ENCODE measurements at places on chromosomes 3 and 15.

GRCh38 chr3:16173283-16174025 lies 1.0 kb upstream of the GALNT15 start:
- DNase-seq = no peak

- DNase-seq = no peak
Observed at GRCh38 chr3:155326244-155326643, 32.8 kb upstream of the STRIT1 start.

DNA sequence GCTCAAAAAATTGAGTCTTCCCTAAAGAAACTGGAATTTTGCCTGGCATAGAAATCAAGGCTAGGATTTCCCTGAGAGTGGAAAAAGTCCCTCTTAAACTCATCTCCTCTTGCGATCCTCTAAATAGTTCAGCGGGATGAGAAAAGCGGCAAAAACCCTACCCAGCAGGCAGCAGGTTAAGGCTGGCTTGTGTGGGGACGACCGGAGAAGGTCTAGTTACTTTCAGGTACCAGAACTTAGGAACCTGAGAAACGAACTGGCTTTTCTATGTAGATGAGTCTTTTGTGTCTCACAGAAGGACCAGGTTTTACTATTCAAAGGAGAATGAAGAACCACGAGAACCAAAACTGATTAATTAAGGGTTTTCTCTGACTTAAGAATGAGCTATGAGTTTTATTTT lies 523.7 kb upstream of the TGFBR2 start:
- DNase-seq = no peak

DNA sequence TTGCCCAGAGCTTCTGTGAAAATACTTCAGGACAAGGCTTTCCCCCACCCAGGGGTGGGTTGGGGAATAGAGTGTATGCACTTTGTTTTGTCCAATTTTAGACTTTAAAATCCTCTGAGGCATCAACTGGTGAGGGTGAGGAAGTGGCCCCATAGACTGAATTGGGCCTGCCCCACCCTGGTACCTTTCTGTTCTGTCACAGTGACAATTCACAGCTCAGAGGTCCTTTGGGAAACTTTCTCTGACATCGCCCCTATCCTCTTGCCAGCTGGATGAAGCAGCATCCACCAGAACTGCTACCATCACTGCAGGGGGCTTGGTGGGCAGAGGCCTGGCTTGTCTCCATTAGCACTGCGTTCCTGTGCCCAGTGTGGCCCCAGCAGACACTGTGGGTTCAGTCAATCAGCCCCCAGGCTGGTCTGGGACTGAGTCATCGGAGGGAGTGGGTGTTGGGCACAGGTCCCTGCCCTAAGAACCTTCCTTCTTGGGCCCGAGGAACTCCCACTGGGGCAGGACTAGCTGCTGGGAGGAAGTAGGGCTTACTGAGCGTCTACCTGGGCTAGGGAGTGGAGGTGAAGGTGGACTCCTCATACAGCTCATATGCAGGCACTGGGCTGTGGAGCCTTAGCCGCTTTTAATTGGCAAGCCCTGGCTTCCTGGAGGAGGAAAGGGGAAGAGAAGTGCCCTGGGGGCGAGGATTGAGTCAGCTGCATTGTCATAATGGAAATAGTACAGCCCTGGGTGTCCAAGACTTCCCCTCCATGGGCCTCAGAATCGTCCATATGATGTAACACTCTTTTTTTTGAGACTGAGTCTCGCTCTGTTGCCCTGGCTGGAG lies 1.5 kb upstream of the PPM1M start:
- no peak for DNase-seq

DNA sequence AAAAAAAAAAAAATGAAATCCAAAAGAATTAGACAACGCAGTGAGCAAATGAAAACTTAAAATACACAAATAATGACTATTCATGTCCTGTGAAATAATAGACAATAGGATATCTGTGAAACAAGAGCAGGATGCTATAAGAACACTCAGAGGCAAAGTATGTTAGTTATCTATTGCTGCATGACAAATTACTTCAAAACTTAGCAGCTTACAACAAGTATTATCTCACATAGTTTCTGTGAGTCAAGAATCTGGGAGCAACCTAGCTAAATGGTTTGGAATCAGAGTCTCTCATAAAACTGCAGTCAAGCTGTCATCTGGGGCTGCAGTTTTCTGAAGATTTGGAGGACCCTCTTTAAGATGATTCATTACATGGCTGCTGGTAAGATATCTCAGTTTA lies 36.5 kb upstream of the ZMAT3 start:
- DNase-seq = no peak

GRCh38 chr3:52406791-52407510 lies 38.0 kb downstream of the SEMA3G start:
- no peak for DNase-seq

GRCh38 chr3:187880441-187880840 lies 135.2 kb upstream of the BCL6 start:
- no peak for DNase-seq

DNA sequence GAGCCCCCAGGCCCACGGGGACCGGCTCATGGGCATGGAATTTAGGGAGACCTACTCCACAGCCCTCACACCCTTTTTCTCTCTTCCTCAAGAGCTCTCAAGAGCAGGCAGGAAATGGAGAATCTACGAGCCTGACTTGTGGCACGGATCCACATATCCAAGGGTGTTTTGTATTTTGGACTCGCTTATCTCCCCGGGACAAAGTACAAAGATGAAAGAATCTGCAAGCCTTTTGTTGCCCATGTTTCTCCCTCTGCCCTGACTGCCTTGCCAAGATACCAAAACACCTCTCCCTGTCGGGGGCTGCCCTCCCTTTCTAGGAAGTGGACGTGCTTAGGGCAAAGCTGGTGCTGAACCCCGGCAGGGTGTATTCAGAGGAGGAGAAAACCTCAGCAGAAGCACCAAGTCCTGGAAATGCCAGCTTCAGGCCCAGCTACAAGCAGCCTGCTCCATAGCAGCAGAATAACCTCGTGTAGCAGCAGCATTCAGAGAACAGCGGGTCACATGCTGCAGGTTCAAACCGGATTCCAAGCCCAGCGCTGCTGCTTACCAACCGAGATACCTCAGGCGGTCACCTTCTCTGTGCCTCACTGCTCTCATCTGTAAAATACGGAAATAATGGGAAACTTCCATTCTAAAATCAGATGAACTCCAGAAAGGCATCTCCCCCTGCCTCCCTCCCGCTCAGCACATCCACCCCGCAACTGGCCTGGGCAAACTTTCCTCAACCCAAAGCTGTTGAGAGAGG lies 35.2 kb downstream of the DNASE1L3 start:
- no peak for DNase-seq

GRCh38 chr3:104133630-104134029 lies 1233.1 kb upstream of the ALCAM start:
- DNase-seq = no peak

GRCh38 chr3:161333696-161334095 lies 37.6 kb downstream of the SPTSSB start:
- no peak for DNase-seq

DNA sequence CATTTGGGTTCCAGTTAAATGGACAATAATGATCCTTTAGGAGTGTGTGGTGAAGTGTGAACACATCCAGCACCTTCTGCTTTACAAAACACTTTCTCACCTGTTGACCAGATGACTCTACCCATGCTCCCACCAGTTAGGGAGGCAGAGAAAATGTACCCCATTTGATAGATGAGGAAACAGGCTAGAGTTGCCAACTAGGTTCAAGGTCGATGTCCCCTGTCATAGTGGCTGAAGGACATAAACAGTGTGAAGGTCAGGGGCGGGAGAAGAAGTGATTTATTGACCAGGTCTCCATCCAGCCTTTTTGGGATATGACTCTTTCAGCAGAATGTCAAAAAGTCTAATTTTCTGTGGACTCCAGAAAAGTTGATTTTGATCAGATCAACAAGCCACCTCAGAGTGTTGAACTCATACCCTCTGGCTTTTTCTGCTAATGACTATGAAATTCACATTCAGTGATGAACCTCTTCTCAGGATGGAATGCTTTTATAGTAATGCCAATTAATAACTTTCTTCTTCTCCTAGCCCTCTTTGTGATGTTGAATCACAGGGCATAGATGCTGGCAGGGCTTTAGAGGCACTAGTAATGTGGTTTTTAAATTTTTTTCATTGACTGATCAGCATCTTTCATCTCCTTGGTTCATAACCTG lies 57.5 kb downstream of the CPN2 start:
- no peak for DNase-seq

DNA sequence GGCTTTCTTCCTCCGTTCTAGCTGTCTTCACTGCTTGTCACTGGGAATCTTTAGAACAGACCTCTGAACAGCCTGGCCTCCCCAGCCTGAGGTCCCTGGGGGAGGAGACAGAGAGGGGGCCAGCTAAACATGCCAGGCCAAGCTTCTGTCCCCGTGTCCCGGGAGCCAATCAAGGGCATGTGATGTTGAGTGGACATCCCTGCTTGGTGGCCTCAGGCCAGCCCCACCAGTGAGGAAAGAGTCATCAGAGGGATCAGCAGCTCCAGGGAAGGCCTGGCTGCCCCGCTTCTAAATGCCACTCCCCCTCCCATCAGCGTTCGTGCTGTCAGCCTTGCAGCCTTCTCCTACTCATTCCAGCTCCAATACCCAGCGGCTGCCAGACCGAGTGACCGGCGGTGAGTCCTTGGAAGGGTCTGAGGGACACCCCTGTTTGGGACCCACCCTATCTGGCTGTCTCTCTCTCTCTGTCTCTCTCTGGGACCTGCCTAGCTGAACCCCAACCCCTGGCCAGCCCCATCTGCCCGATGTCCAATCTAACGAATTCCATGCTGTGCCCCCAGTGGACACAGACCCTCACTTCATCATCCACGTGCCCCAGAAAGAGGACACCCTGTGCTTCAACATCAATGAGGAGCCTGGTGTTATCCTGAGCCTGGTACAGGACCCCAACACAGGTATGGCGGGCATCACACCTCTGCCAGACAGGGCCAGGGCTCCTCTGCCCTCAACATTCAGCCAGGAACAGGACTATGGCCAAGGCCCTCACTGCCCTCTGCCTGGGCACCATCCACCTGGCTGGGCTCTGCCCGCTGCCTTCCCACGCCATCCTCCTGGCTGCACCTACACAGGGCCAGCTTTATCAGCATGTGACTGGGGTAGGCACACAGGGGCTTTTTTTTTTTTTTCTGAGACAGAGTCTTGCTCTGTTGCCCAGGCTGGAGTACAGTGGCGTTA lies 6.6 kb upstream of the ITIH3 start:
- no peak for DNase-seq

DNA sequence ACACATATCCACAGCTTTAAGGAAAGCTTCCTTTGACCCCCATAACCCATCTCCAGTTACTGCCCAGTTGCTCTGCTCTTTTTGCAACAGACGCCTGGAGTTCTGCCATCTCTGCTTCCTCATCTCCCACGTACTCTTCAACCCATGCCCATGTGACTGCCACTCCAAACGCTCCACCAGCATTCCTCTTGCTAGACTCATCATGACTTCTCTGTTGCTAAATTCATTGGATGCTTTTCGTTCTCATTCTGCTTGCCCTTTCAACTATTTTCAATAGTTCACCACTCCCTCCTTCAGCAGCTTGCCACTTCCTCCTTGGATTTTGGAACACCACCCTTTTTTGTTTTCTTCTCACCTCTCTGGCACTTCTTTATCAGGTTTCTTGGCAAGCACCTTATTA lies 2.7 kb upstream of the KNSTRN start:
- DNase-seq = no peak

DNA sequence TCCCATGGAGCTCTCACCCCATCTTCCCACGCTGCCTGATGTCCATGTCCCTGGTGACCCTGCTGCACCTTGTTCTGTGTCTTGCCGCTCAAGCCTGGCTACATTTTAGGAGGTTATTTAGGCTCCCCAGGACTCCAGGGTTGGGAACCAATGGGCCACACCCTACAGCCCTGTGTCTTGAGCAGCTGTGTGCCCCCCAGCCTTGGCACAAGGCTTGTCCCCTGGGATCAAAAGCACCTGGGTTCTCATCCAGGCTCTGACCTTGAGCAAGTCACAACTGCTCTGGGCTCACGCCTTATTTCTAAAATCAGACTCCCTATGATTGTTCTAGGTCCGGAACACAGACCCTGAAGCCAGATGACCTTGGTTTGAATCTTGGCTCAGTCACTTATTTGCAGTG lies 14.1 kb downstream of the SPSB4 start:
- no peak for DNase-seq

GRCh38 chr3:5002871-5003247 lies 23.6 kb downstream of the BHLHE40 start:
- DNase-seq = no peak

GRCh38 chr3:5095886-5096285 lies 26.2 kb upstream of the ARL8B start:
- DNase-seq = no peak

DNA sequence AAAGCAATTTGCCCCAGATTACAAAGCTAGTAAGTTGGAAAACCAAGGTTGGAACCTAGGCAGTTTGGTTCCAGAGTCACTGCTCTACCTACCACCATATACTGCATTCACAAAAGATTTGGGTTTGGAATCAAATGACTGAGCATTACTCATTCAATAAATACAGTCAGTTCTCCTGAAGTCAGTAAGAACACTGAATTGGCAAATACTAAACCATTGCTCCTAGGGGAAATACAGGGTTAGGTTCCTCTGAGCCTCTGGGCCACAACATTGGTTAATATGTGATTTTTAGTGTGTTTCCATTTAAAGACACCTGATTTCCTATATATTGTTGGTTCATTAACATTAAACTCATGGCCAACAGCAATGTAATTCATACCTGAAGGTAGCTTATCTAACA lies 2.1 kb upstream of the EIF5A2 start:
- DNase-seq = no peak

DNA sequence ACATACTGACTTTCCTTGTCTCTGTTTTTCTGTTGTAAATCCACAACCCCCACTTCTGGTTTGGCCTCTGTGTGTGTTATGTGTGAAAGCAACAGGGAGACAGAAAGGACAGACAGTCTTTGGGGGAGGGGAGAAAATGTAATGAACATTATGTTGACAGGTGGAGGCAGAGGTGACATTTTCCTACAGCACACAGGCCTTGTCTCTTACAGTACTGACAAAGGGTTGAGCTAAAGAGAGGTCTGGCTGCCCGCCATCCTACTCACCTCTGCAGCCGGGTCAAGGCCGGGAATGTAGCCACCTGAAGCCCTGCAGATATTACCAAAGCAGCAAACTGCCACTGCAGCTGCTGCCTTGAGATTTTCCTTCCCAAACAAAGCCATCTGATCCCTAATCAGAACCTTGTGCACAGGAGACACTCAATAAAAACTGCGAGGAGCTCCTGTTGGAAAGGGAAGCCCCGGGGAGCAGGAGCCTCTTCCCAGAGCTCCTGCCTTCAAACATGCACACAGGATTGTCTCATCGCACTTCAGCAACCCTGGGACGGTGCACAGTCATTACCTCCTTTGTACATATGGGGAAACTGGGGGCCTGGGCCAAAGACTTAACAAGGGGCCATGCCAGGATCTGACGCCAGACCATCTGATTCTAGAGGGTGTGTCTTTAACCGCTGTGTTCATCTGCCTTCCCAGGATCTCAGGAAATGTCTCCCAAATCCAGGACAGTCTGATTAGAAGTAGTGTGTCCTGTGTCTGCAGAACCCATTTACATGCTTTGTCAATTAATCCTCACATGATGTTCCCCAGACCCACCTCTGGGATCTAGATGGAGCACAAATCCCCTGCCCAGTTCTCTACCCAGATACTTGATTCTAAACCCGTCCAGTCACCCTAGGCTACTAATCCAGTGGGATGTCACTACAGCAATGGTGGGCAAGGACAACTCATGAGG lies 14.2 kb downstream of the MYO5C start:
- no peak for DNase-seq

GRCh38 chr3:39419742-39420315 lies 13.3 kb downstream of the RPSA start:
- no peak for DNase-seq
